ENCODE measurements at places on chromosomes 4 and X. TPM values are rescaled to one million over a fixed set of nuclear protein-coding genes. Genes with fewer than 3 reads are reported as not detected.

BEX5 gene
- 7.2 TPM for total RNA-seq

GRCh38 chr4:55947254-55947882 is 1.4 kb upstream of the CEP135 start:
- no peak for DNase-seq

DNA sequence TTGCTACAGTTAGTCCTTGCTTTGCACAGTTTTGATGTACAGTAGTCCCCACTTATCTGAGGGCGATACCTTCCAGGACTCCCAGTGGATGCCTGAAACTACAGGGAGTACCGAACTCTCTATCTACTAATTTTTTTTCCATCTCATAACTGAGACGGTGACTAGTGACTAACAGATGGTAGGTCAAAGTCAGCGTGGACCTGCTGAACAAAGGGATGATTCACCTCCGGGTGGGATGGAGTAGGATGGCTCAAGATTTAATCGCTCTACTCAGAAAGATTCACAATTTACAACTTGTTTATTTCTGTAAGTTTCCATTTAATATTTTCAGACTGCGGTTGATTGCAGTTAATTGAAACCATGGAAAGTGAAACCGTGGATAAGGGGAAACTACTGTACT is 655.8 kb downstream of the ZNF674 start:
- no peak for DNase-seq

DNA sequence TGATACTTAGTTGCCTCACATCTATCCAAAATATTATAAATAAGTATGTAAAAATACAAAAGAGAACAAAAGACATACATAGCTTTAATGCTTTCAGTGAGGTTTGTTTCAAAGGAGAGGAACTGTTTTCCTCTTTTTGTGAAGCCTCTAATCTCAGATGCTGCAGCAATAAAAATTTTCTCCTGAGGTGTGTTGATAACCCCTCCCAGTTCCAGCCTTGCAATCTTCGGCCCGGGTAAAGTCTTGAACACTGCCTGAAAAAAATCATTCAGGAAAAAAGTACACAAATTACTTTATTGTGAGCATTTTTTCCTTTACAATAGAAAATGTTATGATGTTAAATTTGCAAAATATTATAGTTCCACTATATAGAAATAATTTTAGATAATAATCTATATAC is 8.8 kb downstream of the BBS7 start:
- DNase-seq, result no peak

DNA sequence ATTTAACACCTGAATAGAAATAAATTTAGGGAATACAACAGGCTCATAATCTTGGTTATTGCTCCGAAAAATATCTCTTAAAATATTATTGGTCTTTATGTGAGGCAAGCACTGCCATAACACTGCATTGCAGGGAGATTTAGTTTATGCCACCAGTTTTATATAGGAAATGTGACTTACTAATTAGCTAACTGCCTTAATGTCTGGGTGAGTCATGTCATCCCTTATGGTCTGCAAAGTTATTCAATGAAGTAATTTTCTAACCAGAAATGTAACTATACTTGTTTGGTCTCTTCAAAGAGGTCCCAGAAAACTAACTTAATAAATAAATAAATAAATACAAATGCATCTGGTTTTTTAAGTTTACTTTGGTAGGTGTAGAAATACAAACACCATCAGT is 597.2 kb downstream of the GALNTL6 start:
- DNase-seq, result no peak
